Activated CD4-positive, CD25-positive, alpha-beta regulatory T cell treated with anti-CD3 and anti-CD28 coated beads, Interleukin-2, amount 50 U/mL, for 72 hours (primary cell): ENCODE measurements at places on chromosomes 7 and 10.

DNA sequence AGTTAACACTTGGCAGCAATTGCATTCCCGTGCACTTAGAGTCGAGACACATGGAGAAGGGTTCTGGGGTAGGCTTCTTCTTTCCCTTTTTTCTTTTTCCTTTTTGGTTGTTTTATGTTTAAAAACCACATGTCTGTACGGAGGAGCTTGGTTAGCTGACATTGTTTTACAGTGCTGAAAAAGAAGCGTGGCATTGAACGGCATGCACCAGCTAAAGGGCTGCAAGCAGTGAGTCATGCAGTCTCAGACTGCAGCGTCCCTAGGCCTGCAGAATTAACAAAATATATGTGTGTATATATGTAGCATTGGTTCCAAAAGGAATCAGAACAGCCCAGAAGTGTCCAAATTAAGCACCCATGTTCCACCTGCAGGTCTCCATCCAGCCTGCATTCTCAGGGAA, 211.0 kb downstream of the TCF7L2 start:
- no peak for DNase-seq

DNA sequence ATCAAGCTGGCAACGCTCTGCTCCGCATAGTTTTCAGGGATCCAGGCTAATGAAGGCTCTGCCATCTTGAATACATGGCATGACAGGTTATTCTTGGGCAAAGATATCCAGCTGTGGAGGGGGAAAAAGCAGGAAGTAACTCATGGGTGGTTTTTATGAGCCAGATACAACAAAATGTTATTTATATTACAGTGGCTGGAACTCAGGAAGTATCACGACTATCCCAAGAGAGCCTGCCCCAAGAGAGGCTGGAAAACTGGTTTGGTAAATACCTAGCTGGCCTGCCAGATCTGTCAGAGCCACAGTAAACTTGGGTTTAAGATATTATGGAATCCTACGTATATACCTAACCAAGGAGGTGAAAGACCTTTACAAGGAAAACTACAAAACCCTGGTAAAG, 462.8 kb upstream of the ANKRD30A start:
- no peak for DNase-seq

DNA sequence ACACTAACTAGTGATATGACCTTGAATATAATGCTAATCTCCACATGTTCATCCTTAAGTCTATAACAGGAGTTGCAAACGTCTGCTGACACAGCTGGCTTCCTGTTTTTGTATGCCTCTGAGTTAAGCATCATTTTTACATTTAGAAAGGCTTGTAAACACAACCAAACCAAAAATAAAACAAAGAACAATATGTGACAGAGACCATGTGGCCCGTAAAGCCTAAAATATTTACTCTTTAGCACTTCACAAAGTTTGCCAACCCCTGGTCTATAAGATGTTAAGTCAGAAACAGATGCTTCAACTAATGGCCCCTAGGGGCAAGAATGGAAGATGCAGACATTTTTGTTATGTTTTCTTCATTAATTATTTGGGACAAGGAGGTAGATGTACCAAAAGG, 109.3 kb downstream of the CPEB3 start:
- no peak for DNase-seq

DNA sequence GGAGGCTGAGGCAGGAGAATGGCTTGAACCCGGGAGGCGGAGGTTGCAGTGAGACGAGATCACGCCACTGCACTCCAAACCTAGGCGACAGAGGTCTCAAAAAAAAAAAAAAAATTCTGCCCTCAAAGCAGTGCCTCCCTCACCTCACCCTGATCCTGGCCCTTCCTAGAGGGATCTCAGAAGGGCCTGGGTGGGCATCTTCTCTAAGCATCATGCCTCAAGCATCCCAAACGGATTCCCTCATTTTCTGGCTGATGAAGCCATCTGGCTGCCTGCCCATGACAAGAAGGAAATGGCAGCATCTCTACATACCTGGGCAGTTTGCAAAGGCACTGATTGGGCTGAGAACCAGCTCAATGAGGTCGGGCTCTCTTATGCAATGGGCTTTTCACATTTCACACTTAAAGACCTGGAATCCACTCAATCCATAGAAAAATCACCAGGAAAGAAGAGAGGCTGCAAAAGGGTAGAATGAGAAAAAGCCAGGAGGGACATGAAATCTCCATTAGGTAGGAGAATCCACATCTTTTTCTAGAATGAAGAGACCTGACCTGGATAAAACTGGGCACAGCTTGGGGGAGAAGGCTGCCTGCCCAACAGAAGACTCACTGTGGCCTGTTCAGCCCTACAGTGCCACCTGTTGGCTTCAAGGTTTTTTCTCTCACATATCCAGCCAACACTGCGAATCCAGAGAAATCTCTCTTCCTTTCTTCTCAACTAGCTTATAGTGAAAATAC, 48.1 kb downstream of the PDLIM1 start:
- DNase-seq: no peak

DNA sequence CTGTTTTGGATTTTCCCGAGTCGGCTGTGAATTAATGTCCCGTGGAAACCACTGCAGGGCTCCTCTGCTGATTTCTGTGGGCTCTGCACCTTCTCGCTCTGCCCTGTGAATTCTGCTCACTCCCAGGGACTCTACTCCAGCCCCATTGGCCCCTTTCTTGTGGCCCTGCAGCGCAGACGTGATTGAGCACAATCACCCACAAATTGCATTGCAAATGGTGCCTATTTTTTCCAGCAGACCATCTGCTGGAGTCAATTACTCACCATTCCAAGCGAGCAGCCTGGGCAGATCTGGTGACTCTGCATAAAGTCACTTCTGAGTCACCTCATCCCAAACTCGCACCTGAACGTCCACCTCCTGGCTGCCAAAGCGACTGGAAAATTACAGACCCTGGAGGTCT, 235.8 kb downstream of the PAXIP1 start:
- no peak for DNase-seq

DNA sequence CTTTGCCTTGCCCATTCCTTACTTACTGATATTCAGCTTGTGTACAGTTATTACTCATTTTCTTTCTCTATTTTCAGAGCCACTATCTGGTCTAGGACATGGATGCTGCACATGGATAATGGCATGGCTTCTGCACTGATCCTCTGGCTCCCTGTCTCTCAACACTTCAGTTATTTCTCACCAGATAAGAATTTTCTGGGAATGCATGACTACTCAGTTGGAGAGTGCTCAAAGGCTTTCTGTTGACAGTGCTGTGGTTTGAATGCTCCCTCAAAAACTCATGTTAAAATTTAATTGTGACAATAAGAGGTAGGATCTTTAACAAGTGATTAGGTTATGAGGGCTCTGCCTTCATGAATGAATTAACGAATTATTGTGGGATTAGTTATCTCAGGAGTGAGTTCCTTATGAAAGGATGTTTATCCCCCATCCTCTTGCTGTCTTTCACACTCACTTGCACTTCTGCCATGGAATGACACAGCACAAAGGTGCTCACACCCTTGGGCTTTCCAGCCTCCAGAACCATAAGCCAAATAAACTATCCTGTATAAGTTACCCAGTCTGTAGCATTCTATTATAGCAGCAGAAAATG, 16.1 kb upstream of the PIK3CG start:
- no peak for DNase-seq

- DNase-seq: no peak
These were observed 141.6 kb downstream of the HIBADH start for GRCh38 chr7:27520815-27521790.

DNA sequence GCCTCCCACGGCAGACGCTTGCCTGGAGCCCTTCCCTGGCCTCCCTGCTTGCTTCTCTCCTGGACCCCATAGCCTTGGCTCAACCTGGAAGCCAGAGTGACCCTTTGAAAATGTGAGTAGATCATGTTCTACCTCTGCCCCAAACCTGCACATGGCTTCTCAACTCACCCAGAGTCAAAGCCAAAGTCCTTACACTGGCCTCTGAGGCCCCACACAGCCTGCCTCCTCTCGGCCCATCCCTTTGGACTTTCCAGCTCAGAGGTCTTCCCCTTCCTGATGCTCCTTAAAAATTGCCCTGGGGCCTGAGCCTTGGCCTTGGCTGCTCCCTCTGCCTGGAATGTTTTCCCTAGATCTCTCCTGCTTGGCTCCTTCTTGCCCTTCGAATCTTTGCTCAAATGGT, 32.5 kb downstream of the COL17A1 start:
- no peak for DNase-seq

GRCh38 chr7:2256306-2257045, 14.4 kb downstream of the NUDT1 start:
- no peak for DNase-seq

GRCh38 chr10:3127921-3128320, 44.7 kb downstream of the PITRM1 start:
- no peak for DNase-seq

GRCh38 chr7:83517035-83517700, 131.8 kb downstream of the SEMA3E start:
- no peak for DNase-seq

DNA sequence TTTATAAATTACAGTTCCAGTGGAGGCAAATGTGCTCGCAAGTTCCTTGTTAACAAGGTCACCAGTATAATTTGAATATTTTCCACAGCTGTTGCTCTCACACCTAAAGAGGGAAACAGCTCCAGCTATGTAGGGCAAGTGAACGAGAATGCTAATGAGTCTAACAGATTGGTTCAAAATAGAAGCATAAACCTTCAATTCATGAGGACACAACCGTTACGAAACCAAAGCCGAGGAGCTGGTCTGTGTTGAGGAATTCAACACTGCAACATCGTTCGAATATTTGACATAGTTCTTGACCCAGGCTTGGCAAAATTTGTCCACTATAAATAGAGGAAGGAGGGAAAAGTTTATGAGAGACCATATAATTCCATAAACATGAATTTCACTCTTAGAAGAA, 161.3 kb downstream of the KLF6 start:
- no peak for DNase-seq

DNA sequence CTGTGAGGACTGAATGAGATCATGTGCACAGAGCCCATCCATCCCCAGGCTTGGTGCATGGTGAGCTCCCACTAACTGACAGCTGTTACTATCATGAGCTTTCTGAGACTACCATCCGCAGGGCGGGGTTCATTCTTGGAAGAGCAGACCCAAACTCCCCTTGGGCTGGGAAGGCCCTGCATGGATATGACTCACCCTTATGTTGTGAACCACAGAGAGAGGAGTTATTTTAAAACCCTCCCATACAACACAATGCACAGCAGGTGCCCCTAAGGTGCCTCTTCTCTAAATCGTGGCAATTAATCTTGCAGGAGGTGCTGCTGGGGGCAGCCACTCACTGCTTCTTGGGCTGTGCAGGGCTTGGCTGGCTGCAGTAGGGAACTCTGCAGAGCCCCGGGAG, 219.1 kb downstream of the GFRA1 start:
- no peak for DNase-seq

DNA sequence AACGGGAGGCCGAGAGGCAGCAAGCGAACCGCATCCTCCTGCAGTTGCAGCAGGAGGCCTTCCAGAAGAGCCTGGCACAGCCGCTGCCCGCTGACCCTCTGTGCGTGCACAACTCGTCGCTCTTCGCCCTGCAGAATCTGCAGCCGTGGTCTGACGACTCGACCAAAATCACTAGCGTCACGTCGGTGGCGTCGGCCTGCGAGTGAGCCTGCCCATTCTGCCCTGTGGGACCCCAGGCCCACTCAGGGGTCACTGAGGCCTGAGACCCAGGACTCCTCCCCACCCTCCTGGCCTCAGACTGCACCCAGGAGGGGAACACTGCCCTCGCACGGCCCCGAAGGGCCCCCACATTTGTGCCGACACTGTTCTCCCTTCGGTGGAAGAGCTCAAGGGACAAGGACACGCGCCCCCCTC, 5.6 kb downstream of the TLX1 start:
- DNase-seq: no peak

DNA sequence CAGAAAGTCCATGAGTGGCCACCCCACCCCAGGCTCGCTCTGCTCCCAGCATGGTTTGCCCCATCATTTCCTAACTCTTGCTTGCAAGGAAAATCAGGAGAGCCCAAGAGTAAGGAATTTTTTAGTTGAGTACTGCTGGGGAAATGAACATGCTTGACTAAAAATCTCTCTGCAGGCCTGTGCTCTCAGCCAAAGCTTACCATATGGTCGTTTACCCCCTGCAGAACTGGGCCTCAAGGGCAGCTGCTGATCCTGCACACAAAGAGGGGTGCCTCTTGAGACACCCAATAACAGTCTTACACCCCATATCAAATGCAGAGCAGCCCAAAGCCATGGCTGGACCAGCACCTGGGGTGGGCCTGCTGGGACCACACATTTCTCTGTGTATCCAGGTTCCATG, 183.2 kb downstream of the CXCL12 start:
- DNase-seq: no peak

DNA sequence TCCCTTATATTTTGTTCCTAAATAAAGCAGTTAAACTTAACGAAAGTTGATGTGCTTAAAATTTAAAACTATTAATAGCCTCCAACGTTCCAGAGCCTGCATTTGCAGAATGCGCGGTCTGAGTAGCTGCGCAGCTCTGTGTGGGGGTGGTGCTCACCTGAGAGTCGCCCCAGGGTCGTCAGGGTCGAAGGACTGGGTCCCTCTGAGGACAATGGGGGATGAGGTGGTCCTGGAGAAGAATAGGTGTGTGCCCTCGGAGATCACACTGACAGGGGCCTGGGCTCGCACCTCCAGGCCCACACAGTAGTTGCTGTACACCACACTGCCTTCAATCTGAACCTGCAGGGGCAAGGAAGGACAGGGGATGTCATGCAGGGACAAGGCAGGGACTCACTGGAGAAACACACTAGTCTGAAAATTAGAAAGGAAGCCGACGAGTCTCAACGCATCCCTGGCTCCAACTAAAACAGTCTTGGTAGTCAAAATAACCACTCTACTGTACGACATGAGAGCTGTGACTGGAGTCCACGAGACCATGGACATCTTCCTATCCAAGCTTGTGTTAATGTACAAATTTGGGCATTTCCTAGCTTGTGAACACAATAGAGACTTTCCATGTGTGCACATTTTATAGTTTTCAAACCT, 54.4 kb downstream of the PKD1L1 start:
- no peak for DNase-seq

DNA sequence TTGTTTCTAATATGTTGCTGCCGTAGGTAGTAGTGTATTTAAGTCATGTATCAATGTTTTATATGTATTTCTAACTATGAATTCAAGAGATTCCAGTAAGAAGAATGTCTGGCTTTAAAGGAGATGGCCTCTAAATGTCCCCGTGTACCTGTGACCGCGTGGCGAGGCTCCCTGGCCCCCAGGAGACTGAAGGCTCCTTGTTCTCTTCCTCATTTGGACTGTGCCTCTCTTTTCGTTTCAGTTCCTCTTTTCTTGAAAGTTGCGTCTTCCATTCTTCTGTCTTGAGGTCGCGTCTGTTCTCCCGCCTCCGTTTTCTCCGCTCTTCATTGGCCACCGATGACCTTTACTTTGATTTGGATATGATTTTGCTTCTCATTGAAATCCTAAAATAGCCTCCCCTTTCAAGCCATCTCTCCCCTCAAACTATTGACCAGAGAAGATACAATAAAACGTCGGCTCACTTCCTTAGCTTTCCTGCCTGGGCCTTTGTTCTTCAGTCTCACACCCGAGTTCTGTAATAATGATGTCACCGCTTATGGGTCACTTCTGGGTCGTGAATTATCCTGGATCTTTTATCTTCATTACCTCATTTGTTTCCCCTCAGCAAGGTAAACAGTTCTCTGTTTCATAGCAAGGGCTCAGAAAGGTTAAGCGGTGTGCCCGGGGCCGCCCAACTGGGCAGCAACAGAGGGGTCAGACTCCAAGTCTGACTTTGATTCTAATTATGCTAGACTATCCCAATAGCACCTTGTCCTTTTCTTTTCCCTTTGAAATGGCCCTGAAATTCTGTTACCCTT, 28.7 kb downstream of the WIPI2 start:
- DNase-seq: no peak

GRCh38 chr10:13684252-13684791, 97.6 kb downstream of the PRPF18 start:
- DNase-seq: no peak
